ENCODE measurements at places on chromosomes 1 and 21.

DNA sequence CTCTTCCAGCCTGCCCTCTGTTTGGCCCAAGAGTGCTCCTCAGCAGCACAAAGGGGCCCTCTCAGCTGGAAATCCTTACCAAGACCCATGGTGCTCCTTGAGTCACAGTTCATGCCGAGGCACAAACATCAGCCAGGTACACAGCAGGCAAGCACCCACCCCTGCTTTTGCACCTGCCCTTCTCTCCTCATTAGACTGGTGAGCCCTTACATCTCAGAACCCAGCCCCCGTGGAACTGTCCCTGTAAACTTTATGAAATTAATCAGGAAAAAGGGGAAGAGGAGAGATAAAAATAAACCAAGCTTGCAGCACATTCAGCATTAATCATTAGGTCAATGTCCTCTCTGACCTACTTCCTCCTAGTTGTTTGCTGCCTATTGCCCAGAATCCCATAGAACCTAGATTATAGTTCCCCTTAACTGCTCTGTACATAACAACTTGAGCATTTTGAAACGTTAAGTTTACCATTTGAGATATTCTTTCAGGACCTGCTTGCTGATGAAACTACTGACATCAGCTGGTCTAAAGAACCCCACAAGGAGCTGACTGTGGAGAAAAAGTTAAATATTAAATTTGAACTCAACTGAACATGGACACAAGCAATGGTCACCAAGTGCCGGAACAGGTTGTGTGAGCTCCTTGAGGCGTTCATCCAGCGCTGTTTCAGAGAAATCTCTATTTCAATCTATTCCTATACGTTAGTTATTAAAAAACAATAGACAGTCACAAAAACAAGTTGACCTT is 738.4 kb downstream of the MATN1 start:
- DNase-seq, result no peak

- DNase-seq, result no peak
Measured at GRCh38 chr21:31203431-31204054, 140.5 kb downstream of the TIAM1 start.

DNA sequence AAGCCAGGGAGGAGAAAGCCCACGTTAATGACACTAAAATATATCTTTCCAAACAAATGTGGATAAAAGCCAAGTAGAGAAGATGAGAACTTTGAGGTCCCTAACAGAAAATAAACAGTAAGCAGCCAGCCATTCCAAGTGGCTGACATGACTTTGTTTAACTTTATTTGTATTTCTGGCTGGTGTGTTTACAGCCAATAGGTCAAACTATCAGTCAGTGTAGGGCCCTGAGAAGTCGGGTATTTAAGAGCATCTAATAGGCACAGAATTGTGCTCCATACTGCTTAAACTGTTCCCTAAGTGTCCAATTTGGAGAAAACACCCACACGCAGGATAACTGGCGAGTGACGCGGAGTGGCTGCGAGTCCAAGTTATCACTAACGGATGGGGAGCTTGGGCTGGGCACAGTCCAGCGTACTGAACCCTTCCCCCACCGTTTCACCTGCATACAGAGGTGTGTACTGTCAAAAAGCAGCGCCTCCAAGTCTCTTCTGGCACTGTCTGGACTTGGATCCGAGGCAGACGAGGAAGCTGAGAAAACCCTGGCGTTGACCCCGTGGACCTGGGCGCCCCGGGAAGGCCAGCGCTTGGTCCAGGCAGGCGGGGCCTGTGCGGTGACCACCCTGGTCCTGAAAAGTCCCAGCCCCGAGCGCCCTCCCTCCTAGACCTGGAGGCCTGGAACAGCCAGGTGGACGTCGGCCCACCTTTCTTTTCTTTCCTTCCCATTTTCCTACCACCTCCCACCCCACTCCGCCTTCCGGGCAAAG is 662 bp upstream of the LGALS8 start:
- DNase-seq, result no peak

DNA sequence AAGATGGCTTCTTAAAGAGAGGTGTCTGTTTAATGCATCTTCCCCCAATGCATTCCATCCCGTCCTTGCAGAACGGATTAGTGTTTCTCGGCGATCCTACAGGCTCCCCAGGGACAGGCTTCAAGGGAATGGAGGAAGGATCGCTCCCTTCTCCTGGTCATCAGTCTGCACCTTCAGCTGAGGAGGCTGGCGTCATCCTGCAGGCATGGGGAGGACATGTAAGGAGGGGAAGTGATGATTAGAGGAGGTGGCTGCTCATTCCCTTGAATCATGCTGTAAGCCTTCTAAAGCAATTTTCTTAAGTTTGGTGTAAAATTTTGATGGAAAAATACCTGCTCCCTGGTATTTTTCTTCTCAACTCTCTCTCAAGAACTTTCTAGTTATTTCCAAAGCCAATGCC is 603.6 kb downstream of the NPHP4 start:
- no peak for DNase-seq

GRCh38 chr1:235902677-235903542 is 36.2 kb upstream of the LYST start:
- DNase-seq, result no peak

DNA sequence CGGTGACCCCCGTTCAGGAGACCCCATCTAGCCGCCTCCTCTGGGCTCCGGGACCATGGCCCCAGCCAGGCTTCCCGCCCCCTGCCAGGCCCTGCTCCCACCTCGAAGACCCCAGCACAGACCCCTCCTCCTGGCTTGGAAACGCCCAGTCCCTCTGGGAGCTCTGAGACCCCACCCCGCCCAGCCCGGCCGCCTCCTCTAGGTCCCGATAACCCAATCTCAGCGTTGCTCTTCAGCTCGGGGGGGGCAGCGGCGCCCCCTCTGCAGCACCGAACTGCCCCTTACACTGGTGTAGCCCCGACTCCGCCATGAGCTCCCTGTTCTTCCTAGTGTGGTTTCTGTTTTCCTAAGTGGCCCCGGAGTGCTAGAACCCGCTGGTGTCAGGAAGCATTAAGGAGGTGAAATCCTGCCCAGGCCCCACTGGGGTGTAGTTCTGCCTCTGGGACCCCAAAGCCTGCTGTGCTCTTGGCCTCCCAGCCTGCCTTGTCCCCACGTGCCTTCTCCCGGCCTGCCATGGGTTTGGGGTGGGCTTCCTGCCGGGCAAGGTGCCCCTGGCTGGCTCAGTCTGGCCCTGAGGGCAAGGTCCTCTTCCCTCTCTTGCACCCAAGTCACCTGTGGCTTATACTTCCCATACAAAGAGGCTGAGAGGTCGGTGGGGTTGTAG is 10.7 kb upstream of the MMEL1 start:
- DNase-seq, result no peak

DNA sequence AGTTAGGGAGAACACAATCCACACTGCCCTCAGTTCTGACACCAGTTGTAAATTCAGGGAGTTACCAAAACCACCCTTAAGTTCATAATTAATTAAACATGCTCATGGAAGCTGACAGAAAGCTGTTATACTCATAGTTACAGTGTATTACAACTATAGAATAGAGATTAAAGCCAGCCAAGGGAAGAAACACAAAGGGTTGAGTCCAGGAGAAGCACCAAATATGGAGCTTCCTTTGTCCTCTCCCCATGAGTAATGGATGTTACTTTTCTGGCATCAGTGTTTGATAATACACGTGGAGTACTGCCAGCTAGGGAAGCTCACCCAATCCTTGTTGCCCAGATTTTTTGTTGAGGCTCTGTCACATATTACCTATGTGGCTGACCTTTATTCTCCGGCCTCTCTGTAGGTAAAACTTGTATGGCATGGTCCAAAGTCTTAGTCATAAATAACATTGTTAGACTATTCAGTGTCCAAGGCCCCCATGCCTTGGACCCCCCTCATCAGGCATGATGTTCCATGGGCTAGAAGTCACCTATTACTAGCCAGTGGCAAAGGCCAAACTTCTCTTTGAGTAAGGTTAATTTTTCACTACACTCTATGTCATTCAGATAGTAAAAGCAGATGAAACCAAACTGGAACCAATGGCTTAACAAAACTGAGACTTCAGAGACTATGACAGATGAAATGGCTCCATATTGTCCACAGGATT is 175.7 kb downstream of the GPR52 start:
- no peak for DNase-seq

DNA sequence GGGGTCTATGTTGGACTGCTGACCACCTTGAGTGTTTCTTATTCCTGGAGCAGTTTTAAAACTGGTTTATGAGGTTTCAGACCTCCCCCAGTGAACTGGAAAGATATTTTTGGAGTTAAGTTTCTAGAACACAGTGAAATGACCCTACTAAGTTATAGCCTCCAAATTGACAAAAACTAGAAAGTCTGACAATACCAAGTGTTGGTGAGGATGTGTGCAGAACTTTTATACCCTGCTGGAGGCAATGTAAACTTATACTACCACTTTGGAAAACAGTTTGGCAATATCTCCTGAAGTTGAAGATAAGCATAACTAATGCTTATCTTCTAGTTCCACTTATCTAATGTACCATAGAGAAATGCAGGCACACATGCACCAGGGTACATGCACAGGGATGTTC is 10.4 kb downstream of the OLFML2B start:
- no peak for DNase-seq

DNA sequence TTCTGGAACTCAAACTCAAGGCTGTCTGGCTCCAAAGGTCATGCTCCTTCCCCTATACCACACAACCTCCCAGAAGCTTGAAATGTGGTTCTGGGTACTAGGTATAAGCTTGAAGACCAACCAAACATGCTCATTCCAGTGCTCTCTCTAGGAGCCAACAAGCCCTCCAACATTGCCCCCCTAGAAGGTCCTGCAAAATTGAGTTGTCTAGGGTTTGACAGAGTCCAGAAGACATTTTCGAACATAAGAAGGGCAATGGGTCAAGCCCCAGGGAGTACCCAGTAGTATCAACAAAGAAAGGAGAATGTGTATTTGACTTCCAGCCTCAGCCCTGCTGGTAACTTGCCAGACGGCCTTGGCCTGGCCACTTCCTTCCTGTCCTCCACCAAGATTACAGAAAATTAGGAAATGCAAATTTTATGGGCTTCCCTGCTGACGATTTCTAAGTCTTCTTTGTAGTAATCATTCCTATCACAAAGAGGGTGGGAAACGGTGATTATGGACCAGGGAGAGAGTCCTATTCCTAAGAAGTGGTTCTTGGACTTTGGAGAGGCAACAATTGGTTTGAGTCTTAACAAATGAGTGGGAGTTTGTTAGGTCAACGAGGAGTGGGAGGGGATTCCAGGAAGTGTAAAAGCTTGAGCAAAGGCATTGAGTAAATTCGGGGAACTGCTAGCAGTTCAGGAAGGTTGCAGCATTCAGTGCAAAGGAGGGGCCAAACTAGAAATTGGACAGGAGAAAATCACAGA is 18.7 kb upstream of the SLAMF1 start:
- DNase-seq, result peak; percentile 68
